Fibroblast of lung (primary cell): ENCODE measurements at places on chromosomes 3 and 15. TPM values are rescaled to one million over a fixed set of nuclear protein-coding genes. Genes with fewer than 3 reads are reported as not detected.

DNA sequence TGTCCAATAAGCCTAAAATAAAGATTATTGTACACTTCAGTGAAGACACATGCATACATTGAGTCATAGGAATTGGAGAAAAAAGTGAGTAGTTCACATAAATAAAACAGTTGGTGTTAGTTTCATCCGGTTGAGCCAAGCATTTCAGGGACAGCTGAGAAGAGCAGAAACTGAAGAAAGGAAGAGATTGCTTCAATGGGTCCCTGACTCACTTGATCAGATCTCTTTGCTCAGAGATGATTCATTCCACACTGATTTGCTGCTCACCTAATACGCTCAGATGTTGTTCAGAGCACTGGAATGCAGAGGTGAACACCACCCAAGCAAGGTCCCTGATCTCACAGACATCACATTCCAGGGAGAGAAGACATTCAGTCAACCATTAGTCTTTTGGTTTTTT, 93.7 kb downstream of the RAD18 start:
- H3K4me1 ChIP-seq = peaks cover 9% of the 10 kb centered on the region
- DNase-seq = peak; percentile 74

ABHD2 gene
- total RNA-seq = 42.9 and 84.9 TPM in 2 replicates

CCR1 gene
- 1.3 and 6.6 TPM in 2 replicates for total RNA-seq

DNA sequence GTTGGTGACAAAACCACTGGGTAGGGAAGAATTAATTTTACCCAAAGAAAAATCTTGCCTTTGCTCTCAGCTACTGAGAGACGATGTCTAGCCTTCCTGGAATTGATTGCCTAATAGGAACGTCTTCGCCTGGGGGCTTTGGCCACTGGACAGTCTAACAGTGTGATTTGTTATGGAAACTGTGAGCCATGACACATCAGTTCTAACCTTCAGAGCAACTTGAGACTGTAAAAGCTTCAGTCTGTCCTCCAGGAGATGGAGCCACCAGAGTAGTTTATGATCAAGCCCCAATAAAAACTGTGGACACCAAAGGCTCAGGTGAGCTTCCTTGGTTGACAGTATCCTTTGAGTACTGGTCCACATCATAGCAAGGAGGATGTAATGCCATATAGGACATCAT, 235.8 kb upstream of the TMCO5A start:
- H3K4me3 ChIP-seq = no peak overlapping the region
- no peaks in the 10 kb centered on the region for H3K36me3 ChIP-seq
- H3K27me3 ChIP-seq = no peaks in the 10 kb centered on the region
- H3K27ac ChIP-seq = no peak overlapping the region
- no peaks in the 10 kb centered on the region for H3K4me1 ChIP-seq
- DNase-seq = no peak

DNA sequence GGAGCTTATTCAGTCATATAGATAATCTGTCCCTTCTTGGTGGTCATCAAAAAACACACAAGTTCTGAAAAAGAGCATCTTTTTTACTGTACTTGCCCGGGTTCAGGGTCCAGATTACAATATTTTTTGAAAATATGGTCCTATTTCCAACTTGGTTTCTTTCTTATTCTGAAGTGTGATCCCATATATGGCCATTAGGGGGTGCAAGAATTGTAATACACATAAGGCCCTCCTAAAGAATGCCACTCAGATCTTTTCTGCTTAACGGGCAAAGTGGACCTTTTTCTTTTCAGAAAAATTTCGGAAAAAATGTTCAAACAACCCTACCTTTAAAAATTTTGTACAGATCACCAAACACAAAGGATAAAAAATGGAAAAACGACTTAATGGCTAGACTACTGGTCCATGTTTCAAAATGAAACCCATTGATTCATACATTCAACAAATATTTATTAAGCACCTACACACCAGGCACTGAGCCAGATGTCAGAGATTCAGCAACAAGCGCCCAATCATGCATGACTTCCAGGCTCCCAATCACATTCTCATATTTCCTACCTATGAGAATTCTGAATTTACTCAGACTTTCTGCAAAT, 102.0 kb upstream of the MYRIP start:
- no peak overlapping the region for H3K27ac ChIP-seq
- peak; percentile 23 for DNase-seq
- no peaks in the 10 kb centered on the region for H3K36me3 ChIP-seq
- no peak overlapping the region for H3K4me3 ChIP-seq

TMIE gene
- 0.51 and 2.0 TPM in 2 replicates for total RNA-seq

- peaks cover 42% of the 10 kb centered on the region for H3K4me1 ChIP-seq
- H3K36me3 ChIP-seq = peaks cover 11% of the 10 kb centered on the region
- no peak overlapping the region for H3K4me3 ChIP-seq
- no peak for DNase-seq
- H3K27me3 ChIP-seq = no peaks in the 10 kb centered on the region
- no peak overlapping the region for H3K27ac ChIP-seq
Observed at GRCh38 chr3:123656691-123657090, 71.8 kb upstream of the HACD2 start.

DNA sequence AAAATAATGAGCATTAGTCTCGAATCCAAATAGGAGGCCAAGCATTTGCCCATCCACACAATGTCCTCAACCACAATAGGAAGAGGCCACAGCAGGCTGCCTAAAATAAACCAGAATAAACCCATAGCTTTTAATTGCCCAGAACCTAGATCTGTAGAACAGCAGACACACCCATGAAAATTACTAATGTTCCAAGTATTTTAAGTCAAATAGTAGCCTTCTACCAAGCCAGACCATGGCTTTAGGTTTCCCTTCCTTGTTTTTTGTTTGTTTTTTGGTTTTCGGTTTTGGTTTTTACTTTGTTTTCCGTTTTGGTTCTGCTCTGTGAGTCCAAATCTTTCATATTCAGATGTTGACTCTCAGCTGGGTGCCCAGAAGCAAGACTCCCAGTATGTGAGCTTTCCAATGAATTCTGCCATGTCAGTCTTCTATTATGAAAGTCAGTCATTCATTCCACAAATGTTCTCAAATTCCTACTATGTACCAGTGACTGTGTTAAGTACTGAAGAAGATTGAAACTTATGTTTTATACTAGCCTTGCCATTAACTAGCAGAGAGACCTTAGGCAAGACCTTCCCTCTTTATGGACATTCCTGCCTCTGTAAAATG, 57.8 kb upstream of the BOC start:
- no peak overlapping the region for H3K27ac ChIP-seq
- no peaks in the 10 kb centered on the region for H3K27me3 ChIP-seq
- H3K4me1 ChIP-seq = no peaks in the 10 kb centered on the region
- H3K36me3 ChIP-seq = no peaks in the 10 kb centered on the region
- H3K4me3 ChIP-seq = no peak overlapping the region

GRCh38 chr15:84570164-84570735, 30.6 kb upstream of the ZSCAN2 start:
- no peak for DNase-seq
- no peaks in the 10 kb centered on the region for H3K27me3 ChIP-seq
- peak overlapping the region; percentile 67 for H3K4me3 ChIP-seq

HAUS2 gene
- total RNA-seq = 19.8 and 25.3 TPM in 2 replicates

GRCh38 chr3:119469418-119470189, 841 bp downstream of the POGLUT1 start:
- H3K4me1 ChIP-seq = no peaks in the 10 kb centered on the region
- H3K27ac ChIP-seq = no peak overlapping the region
- H3K36me3 ChIP-seq = no peaks in the 10 kb centered on the region
- DNase-seq = peak; percentile 47

PIGZ gene
- total RNA-seq = 0.51 and 0.66 TPM in 2 replicates

DCUN1D1 gene
- total RNA-seq = 26.6 and 27.5 TPM in 2 replicates

DNA sequence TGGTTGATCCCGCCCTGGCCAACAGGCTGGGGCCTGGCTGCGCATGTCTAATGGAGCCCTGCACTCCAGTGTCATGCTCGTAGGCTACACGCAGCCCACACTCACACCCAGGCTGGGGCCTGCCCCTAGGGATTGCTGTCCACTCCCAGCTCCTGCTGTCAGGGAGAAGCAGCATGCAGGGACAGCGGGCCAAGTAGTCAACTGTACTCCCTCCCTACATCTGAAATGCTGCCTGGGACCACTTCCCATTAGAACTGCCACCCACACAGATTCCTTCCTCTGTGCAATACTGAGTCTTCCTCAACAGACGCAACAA, 16.1 kb downstream of the ALS2CL start:
- no peaks in the 10 kb centered on the region for H3K27me3 ChIP-seq
- no peaks in the 10 kb centered on the region for H3K36me3 ChIP-seq
- H3K4me1 ChIP-seq = peaks cover 4% of the 10 kb centered on the region
- H3K27ac ChIP-seq = no peak overlapping the region

DNA sequence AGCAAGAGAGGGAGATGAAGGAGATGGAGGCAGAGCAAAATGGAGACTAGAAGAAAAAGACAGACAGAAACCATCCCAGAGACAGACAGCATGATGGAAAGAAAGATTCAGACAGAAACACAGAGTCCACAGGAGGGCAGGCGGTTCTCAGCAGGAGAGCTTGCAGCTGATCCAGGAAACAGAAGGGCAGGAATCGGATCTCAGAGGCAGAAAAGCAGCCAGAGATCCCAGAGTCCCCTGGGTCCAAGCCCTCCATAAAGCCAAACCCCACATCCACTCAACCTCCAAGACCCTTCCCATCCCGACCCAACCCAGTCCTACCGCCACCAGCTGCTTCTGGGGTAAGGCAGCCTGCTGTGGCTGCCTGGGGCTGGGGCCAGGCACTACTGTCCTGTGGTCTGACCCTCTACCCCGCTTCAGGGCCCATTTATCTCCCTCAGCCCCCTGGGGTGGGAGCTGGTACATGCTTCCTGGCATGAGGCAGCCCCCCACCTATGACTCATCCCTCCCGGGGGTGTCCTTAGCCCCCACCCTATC, at the start of gene UCN2:
TSS of gene UCN2 (minus strand) at position 400 of the 537 bp plus-strand sequence. CDS start 657 bp downstream, outside the sequence.
- H3K27ac ChIP-seq = peak within 1 kb of the TSS; percentile 49
- H3K4me1 ChIP-seq = peaks cover 42% of the 10 kb centered on the region
- H3K27me3 ChIP-seq = no peaks in the 10 kb centered on the region
- peaks cover 8% of the 10 kb centered on the region for H3K36me3 ChIP-seq
- no peak within 1 kb of the TSS for H3K4me3 ChIP-seq

DNA sequence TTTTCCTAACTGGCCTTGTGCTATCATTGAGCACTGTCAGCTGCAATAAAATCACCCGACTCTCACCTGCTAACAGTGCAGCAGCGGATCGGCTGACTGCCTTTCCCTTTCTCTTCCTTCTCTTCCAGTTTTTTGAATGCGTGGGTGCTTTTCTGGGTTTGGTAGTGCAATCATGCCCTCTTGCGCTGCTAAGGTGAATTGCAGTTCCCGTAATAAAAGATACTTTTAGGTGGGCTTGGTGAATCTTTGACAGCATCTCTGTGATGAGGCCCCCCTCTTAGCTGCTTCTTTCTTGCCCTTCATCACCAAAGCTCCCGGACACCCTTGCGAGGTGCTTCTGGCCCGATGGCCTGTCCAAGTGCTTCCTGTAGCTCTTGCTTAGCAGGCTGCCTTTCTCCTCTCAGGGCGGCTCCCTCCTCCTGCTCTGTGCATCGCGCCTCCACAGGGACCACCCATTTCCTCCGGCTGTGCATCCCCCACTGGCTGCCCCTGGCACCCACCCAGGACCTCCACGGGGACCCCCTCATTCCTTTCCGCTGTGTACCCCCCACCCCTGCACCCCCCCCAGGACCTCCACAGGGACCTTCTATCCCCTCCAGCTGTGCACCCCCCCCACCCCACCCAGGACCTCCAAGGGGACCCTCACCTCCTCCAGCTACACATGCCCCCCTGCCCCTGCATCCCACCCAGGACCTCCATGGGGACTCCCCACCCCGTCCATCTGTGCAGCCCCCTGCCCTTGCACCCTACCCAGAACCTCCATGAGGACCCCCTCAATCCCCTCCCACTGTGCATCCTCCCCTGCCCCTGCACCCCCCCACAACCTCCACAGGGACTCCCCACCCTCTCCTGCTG, 50.8 kb upstream of the RPL32 start:
- peak overlapping the region; percentile 25 for H3K4me3 ChIP-seq
- no peaks in the 10 kb centered on the region for H3K36me3 ChIP-seq
- no peaks in the 10 kb centered on the region for H3K4me1 ChIP-seq
- DNase-seq = peak; percentile 70

LRRN1 gene
- 0.26 and 0.33 TPM in 2 replicates for total RNA-seq

CCDC39 gene
- under 0.01 TPM in 2 replicates for total RNA-seq

DNA sequence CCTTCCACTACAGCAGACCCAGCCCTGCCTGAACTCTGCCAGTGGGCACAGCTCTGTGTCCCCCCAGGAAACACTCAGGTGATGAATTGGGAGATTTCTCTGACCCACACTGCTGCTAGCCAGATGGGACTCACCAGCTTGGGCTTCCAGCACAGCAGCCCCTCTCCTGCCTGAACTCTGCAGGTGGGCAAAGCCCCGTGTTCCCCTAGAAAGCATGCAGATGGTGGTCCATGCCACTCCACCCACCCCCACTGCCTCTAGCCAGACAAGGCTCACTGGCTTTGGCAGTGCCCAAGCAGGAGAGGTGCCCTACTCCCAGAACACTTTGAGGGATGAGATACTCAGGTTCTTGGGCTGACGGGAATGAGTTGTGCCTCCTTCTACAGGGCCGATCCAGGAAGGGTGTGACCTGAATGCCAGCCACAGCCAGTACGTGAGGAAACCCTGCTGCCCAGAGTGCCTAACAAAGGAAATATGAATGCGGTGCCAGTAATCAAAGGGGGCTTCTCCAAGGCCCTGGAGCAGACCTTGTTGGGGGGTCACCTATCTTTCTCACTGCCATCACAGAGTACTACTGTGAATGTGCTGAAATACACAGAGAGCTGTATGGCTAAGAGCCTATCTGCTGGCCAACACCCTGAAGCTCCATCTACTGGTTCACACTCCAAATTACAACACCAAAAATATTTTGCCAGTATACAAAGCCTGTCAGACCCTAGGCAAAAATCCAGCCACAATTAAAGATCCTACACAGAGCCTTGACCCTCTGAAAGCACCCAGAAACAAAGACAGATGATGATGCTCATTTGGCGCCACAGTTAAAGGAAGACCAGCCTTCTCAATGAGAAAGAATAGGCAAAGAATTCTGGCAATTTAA, 61.9 kb downstream of the BTLA start:
- H3K27me3 ChIP-seq = no peaks in the 10 kb centered on the region
- DNase-seq = peak; percentile 57
- no peak overlapping the region for H3K27ac ChIP-seq
- H3K4me1 ChIP-seq = no peaks in the 10 kb centered on the region
